Posterior cingulate gyrus (tissue), 11 donors: ENCODE measurements at places on chromosomes 5 and 9.
A peak's percentile ranks its signal among the peaks of the same experiment; 100 is the strongest.

- DNase-seq: no peak
Measured at GRCh38 chr9:86288499-86289198, 6.3 kb upstream of the ISCA1 start.

DNA sequence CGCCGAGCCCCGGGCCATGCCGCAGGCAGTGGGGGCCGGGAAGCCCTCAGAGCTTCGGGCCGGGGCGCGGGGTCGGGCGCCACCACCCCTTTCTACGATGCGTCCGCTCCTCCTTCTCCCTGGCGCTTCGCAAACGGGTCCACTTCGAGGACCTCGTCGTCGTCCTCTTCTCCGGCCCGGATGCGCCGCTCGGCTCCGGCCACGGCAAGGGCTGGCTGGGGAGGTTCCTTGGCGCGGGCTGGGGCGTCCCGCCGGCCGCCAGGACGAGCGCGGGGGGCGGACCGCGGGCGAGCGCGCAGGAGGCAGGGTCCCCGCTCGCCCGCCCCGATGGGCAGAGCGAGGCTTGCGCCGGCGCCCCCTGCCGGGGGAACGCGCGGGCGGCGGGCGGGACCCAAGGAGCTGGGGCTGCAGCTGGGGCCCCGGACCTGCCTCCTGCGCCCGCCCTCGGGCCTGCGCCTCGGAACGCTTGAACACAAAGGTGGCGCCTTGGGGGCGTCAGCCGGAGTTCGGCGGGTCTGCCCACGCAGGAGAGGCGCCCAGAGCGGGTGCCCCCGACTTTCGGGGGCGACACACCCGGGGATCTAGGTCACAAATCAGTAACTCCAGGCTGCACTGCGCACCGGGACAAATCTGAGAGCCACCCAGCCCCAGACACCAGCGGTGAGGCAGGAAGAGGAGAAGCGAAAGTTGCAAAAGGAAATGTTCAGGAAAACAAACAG lies at the start of gene ROR2:
ROR2 (minus strand) TSS at position 283 of the 719 bp plus-strand sequence.
- DNase-seq: peak; percentile 30

- DNase-seq: peak; percentile 88
Measured at GRCh38 chr9:128625391-128626146, 31.1 kb downstream of the DYNC2I2 start.

DNA sequence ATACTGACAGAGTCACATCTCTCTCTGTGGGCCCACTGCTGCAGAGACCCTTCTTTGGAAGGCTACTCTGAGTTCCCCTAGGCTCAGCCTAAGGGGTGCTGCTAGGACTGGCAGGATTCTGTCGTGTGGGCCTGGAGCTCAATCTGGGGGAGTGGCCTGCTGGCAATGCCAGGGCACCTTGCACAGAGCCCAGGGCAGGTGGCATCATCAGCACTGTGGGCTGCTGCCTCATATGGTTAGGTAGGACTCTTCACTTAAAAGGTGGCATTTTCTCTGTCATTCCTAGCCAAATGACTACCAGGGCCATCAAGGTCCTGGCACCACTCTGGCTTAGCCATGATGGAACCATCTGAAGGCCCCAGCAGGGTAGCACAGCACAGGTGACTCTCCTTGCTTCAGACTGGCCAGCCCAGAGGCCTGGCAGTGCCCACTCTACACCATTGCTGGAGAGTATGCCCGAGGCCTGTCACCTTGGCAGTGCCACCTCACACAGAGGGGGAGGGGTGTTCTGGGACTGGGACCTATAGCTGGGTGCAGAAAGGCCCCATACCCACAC lies 21.9 kb downstream of the PITX1 start:
- DNase-seq: no peak

GRCh38 chr5:116557669-116558271 lies 16.9 kb downstream of the SEMA6A start:
- no peak for DNase-seq

DNA sequence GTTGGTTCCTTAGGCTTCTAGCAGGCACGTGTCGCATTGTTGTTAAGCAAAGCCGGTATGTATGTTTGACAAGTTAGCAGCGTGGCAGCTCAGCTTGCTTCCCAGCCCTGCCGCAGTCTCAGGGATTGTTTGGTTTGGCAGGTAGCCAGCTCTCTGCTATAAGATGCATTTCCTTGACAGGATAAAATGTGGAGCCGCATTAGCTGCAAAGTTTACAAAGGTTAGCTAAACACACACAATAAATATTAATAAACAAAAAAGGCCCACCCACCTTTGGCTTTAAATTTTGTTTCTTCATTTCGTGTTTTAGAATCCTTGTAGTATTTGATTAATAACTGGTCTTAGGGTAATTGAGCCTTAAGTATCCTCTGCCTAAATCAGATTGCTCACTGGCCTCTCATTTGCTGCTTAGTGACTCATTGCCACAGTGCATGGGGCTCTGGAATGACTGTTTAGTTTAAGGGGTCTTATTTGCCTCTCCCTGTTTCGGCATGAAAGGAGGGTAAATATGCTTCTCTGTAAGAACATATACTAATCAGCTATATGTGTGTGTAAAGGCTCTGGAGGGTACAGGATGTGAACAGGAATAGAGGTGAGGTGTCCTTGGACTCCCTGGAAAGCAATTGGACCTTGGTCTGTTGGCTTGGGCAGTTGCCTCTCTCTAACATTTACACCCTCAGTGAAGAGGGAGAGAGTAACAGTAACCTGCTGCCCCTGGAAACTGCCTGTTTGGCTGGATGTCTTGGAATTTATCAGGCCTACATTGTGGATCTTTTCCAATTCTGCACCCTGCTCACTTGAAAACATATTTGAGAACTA lies 122.0 kb downstream of the GDNF start:
- no peak for DNase-seq

GRCh38 chr9:129457325-129457779 lies 163.5 kb downstream of the C9orf50 start:
- no peak for DNase-seq

DNA sequence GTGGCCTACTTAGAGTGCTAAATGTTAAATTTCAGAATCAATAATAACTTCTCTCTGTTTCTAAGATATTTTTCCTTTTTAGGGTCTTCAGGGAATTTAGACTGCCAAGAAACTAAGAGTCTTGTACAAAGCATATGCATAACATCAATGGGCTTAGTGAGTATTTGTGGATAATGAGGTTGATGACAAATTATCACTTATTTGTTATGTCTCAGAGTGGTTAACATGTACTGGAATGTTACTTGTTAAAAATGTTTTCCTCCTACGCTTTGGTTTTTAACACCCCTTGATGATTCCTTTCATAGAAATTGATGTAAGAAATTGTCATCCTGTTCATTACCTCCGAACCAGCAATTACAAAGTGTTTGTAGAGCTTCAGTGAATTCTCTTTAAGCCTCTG lies 144.3 kb downstream of the MRPS30 start:
- no peak for DNase-seq

- DNase-seq: no peak
Measured at GRCh38 chr9:8895106-8895860, 1095.7 kb upstream of the DMAC1 start.

- DNase-seq: no peak
Measured at GRCh38 chr5:109298794-109299193, 111.0 kb downstream of the PJA2 start.

DNA sequence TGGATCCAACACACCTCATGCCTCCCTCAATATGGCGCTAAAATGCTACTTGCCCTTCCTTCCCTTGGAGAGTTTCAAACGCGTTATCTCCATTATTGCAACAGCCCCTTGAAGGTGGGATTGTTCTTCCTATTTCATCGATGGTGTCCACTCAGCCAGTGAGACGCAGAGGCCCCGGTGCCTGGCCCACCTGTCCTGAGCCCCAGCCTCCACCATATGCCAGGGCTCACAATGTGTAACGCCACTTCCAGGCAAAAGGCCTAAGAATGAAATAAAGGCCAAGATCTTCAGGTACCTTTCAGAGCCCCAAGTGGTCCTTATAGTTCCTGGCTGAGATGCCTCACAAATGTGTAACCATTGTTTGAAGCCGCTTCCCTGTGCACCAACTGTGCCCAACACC lies 170.7 kb upstream of the PHYKPL start:
- no peak for DNase-seq

DNA sequence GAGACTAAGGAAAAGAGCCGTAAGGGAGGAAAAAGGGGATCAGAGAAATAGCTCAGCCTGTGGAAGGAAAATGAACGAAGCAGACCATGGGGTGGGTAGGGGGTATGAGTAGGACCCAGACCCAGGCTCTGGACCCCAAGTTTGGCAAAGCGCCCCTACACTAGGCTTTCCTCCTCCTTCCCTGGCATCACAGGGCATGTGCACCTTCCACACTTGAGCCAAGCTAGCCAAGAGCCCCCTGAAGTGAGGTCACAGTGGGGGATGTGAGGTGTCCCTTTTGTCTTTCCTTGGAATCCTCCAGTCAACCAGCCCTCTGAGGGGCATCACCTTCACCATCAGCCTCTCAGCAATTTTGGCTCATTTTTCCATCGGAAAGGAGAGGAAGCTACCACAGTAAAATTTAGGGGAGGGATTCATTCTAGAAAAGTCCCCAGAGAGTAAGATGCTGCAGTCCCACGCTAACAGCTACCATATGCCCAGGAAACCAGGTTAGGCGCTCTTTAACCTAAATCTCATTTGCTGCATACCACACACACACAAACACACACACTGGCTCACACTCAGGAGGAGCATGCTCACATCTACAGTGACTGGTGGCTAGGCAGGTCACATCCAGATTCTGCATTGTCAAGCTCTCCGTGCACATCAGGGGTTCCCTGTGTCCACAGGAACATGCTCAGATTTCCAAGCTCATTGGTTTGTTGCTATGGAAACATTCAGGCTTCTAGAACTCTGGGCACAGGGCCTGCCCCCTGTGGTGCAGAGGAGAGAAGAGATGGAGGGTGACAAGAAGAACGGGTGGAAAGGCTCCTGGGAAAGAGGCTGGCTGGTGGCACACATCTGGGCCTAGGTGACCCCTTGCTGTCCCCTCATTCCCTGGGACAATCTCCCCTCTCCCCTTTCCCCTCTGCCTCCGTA lies 9.9 kb downstream of the REEP2 start:
- no peak for DNase-seq

DNA sequence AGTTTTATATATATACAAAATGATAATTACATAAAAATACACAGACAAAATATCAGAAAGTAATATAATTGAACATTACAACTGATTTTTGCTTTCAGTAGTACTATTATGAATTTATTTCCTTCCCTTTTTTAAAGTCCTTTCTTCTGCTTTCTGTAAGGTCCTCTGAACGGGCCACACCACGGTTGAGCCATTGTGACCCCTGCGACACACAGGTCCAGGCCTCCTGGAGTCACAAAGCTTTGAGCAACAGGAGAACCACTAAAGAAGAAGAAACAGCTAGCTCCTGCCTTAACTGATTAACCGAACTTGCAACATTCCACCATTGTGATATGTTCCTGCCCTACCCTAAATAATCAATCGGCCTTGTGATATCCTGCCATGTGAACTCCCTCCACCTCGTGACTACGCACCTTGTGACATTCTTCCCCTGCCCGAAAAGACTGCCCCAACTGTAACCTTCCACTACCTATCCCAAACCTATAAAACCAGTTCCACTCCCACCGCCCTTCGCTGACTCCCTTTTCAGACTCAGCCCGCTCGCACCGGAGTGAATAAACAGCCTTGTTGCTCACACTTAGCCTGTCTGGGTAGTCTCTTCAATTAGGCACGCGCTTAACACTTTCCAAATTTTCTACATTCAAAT lies 375.0 kb upstream of the RFX3 start:
- no peak for DNase-seq

DNA sequence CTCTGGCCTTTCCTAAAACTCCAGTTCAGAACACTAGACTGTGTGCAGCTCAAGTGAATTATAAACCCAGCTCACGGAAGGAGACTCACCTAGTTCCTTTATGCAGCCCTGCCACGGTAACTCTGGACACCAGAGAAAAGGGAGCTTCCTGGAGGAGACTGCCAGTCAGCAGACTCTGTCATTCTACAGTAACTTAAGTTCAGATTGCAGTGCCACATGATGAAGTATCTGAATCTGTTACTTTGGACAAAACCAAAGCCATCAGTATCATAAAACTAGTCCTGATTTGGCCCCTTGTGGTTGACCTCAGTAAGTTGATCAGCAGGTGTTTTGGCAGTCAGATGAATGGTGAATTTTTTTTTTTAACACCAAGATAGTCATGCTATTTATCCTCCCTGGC lies 2.7 kb downstream of the MTRR start:
- DNase-seq: no peak

DNA sequence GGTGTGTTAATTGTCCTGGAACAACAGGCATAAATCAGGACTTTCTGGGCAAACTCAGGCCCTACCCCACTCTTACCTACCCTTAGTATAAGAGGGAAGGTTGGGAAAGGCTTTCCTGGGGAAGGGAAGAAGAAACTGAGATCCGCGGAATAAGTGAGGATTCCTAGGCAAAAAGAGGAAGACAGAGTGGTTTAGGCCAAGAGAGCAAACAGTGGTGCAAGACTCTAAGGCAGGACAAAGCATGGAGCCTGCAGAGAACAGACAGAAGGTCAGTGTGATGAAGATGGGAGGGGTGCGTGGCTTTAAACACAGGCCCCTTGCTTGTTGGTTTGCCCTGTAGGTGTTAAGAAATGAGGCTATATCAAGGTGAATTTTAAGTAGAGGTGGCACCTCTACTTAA lies 69.4 kb downstream of the TMC1 start:
- no peak for DNase-seq

DNA sequence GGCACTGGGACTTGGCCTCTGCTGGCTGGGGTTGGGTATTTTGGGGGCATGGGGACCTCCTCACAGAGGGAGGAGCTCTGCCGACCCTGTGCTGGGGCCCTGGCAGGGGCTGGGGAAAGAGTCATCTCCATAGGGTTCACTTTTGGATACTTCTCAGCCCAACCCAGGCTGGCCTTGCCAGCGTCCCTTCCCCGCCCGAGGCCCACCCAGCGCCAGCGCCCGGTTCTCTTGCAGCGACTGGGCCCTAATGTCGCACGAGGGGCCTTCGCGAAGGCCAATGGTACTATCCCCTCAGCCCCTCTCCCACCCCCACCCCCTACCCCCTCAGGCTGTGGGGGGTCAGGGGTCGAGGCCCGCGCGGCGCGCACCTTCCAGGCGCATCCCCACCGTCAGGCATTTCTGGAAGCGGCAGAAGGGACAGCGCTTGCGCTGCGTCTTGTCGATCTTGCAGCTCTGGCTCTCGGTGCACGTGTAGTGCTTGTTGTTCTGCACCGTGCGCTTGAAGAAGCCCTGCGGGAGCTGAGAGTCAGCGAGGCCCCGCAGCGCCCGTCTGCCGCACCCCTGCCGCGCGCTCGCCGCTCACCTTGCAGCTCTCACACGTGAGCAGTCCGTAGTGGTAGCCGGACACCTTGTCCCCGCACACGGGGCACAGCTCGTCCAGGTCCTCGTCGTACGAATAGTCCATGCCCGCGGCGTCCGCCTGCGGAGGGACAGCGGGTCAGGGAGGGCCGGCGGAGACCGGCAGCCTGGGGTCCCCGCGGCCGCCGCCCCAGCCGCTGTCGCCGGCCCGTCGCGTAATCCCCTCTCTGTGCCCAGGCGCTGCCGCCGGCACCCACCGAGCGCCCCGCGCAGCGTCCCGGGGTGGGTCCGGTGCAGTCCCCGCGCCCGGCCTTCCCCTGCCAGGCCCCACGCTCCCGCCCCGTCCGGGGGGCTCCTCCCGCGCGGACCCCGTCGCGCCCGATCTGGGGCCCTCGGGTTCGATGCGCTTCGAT lies 4.2 kb downstream of the NR5A1 start:
- peak; percentile 74 for DNase-seq

DNA sequence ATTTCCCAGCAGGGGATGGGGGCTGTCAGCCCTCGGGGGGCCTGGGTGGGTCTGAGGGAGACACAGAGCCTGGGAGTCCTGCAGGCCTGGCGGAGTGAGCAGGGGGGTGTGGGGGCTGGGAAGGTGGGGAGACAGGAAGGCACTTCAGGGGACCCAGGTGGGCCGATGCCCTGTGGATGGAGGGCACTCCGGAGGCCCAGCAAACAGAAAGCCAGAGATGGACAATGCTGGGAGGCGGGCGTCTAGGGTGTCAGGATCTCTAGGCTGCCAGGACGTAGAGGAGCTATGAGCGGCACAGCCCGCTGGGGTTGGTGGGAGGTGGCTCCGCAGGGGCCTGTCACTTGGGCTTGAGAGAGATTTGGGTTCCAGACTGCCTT lies 87.6 kb upstream of the COL5A1 start:
- DNase-seq: peak; percentile 38
